ENCODE measurements at places on chromosomes 16 and 17.

GRCh38 chr17:63826468-63827001 lies 696 bp upstream of the PSMC5 start:
- no peak for DNase-seq

DNA sequence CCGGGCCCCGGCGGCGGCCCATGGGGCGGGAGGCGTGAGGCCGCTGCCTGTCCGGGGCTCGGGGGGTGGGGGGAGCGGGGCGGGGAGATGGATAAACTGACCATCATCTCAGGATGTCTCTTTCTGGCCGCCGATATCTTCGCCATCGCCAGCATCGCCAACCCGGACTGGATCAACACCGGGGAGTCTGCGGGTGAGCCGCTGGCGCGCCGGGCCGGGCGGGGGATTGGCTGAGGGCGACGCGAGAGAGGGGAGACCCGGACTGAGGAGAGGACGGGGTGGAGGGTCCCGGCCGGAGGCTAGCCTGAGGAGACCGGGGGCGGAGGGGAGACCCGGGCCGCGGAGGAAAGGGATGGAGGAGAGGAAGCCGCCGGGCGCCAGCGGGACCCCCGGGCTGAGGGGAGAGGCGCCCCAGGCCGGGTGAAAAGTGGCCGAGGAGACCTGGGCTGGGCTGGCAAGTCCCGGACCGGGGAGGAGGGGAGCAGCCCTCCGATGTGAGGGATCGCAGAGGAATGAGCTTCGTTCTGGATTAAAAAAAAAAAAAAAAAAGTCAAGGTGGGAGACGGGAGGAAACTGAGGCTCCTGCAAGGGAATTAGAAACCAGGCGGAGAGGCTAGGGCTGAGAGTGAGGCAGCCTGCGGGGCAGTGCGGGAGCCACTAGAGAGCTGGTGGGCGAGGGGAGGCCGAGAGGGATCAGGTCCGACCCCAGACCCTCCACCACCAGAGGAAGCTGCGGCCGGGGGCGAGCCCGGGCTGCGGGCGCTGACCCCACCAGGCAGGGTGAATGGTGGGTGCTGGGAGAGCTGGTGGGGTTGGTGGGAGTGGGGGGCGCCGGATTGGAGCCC lies 526 bp downstream of the MOSMO start:
- DNase-seq, result no peak

DNA sequence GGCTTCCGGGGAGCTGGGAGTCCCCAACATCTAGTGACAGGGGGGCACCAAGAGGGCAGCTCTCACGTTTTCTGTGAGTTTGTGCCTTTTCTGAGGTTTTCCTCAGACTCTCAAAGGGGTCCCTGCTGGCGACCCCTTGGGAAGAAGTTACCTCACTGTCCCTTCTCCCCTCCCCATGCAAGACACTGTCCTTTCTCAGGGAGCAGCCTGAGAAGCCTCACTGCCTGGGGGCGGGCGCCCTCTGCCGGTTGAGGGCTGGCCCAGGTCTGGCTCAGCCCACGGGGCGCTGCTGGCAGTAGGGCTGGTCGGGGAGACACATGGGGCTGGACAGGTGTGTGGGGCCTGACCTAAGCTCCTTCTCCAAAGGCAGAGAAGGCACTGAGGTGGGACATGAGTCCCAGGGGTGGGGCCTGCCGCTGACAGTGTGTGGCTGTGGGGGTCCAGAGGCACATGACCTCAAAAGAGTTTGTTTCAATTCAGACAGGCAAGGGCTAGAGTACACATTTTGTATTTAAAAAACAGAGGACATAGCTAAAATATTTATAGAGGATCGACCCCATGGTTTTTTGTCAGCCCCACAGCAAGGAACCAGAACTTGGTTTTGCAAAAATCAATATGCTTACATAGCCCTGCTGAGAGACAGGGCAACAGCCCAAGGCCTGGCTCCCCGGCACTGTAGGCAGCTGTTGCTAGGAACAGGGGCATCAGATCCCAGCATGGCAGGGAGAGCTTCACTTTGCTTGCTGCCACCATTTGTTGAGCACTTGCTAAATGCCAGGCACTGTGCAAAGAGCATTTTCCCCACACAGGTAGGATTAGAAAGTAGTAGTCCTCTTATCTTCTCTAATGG lies 18.5 kb upstream of the ALDH3A1 start:
- DNase-seq, result peak; percentile 77

DNA sequence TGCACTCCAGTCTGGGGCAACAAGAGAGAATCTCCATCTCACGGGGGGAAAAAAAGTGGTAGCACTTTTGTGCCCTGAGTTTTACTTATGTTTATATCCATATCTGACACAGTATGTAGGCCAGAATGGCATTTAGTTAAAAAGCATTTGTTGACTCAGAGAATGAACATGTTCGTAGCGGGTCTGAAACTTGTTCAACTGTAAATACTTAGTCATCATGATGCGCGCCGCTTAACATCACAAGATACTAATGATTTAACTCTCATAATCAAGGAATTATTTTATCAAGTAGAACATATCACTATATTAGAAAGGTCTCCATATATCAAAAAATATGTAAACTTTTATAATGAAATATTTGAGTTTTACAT lies 55.3 kb upstream of the ITGA2B start:
- no peak for DNase-seq

DNA sequence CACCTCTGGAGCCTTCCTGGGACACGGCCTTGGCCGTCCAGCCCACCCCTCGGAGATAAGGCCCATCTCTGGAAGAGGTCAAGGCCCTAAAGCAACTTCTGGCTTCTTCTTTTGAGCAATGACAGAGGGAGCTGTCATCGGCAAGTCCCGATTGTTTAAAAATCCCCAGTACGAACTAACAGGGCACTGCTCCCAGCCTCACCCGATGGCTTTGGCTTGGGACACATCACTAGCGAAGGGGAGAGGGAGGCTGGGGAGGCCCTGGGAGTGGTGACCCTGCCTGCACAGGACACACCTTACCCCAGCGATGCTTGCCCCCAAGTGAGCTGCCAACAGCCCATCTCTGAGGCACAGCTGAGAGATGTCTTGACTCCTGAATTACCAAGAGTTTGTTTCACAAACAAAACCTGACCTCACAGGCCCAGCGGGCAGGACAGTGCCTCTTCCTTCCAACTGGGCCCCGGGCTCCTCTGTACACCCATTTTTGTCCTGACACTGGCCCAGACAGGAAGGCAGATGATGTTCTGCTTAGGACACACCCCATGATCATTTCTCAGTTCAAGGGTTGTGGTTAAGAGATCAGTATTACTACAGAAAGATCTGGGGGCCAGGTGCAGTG lies 4.8 kb downstream of the SYNGR2 start:
- DNase-seq, result no peak

GRCh38 chr17:56699186-56699894 lies 105.8 kb downstream of the NOG start:
- peak; percentile 21 for DNase-seq

- no peak for DNase-seq
These were observed 8.7 kb upstream of the ATP2A3 start for GRCh38 chr17:3972931-3973330.

DNA sequence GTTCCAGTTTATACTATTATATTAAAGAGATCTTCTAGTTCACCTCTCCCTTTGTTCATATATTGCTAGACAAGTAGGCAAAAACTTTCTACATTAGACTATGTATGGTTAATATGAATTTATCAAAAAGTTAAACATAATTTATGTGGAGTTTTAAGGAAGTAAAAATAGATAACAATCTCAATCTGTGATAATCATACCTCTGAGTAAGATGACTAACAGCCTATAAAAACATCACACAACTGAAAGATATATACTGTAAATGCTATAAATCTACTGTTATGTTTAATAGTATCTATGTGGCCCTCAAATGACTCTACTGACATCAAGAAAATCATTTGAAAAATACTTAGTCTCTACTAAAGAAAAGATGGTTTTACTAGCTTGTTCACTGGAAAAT lies 37.1 kb downstream of the AP1G1 start:
- no peak for DNase-seq

- DNase-seq, result no peak
These were observed 12.4 kb upstream of the KCNG4 start for GRCh38 chr16:84252184-84252583.

DNA sequence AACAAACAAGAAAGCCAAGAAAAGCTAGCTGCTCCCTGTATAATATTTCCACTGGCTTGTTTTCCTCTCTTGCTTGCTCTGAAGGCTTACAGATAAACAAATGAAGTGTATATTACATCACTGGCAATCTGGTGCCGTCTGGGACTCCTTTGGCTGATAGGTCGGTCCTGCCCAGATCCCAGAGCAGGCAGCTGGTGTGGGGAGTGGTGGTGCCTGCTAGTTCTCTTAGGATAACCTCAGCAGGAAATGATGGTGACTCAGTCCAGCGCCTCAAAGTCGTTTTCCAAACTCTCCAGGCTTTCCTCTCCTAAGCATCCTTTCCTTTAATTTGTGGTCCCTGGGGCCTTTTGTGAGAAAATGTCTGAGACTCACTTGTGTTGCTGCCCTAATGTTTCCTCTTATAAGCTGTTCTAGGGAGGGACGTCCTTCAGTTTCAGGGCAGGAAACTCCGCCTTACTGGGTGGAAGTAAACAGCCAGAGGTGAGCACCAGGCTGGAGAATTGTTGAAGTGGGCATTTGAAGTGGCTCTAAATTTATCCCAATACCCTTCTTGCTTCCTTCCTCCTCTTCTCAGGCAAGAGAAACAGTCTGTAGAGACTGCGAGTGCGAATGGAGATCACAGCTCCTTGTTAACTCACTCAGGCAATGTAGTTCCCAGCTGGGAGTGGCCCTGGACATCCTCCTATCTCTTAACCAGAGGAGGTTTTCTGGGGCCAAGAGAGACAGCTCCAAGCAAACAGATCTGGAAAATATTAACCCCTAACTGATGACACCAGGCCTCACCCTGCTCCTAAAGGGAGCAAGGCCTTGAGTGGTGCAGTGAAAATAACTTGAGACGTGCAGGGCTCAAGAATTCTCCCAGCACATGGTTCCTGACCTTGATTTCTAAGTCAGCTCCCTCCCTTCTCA lies 34.9 kb downstream of the CD300LF start:
- DNase-seq, result no peak

DNA sequence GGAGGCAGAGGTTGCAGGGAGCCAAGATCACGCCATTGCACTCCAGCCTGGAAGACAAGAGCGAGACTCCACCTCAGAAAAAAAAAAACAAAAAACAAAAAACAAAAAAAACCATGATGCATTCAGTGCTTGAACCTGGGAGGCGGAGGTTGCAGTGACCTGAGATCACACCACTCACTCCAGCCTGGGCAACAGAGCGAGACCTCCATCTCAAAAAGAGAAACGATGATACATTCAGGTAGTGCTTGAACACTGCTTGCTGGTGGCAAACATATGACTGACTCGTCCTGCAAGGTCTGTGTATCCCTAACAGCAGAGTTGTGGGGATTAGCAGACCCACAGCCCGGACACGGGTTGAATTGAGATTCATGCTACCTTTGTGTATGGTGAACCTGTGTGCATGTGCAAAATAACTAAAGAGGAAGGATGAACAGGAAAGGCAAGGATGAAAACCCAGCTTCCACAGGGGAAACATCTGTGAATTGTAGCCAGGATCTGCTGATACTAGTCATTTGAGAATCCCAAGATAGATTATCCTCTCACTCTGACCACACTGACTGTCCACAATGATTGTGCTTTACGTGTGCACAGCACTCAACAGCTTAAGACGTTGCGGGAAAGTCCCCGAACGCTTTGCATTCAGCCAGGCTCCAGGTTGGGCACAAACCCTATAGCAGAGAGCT lies 52.4 kb upstream of the MRPS23 start:
- no peak for DNase-seq

DNA sequence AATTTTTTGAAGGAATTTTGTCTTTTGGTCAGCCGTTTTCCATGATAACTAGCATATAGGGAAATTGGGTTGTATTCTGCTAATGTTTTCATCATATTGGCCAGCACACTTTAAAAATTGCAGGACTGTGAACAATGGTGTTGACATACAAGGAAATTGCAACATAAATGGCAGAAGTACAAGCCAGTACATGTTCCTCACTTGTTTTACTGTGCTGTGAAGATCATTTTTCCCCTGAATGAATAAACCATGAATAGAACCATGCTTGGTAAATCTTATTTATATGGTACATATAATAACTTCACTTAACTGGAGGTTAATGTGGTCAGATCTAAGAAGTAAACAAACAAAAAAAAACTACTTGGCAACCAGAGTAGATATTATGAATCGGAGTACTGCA lies 22.8 kb downstream of the OMG start:
- DNase-seq, result no peak

- no peak for DNase-seq
These were observed 2.0 kb upstream of the RASL10B start for GRCh38 chr17:35729405-35729833.

DNA sequence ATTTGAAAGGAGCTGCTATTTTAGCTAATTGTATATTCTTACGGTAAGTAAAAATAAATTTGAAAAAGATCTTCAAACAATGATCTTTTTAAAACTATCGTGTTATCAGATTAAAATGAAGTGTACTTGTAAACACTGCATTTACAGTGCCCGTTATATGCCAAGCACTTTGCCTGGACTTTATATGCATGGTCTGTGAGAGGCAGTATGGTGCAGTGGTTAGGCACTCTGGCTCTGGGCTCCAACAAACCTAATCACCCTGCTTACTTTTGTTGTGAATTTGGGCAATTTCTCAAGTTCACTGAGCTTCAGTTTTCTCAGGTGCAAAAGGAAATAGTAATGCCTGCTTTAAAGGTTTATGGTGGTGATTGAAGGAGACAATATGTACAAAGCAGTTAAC lies 1.4 kb downstream of the PMP22 start:
- DNase-seq, result no peak

GRCh38 chr16:72098936-72099335 lies 5.3 kb downstream of the DHX38 start:
- DNase-seq, result no peak

All from C1 segment of cervical spinal cord (tissue), 14 donors.